ENCODE measurements at places on chromosomes 6 and 20. TPM values are rescaled to one million over a fixed set of nuclear protein-coding genes. Genes with fewer than 3 reads are reported as not detected.

Gene TUBB2B
- not detected for total RNA-seq

Gene C4A
- 3.0 TPM for total RNA-seq

Gene RPS6KA2
- total RNA-seq, result 7.0 TPM

Gene ECT2L
- not detected for total RNA-seq
